ENCODE measurements at places on chromosomes 1 and 21.

DNA sequence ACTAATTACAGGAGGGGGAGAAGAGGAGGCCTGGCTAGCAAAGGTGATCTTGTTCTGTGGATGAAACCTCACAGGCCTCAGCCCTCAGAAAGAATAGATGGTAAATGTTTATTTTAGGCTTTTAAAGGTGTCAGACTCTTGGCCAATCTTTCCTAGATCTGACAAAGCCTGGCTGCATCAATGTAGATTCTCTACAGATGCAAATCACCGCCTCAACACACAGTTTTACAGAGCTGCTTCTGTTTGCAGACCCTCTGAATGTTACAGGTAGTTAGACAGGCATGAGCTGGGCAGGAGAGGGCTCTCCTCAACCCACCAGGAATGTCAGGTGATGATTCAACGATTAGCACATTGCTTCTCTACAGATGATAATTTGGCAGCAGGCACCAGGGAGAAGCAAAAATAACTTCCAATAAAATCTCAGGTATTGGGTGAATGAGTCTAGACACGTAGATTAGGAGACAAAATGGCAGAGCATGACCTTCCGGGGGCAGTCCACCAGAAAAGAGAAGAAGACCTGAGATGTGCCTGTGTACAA, 105.4 kb upstream of the VANGL1 start:
- no peak for DNase-seq

GRCh38 chr21:32413015-32413504, 554 bp downstream of the EVA1C start:
- DNase-seq = no peak

GRCh38 chr21:41170442-41170841, 2.5 kb downstream of the BACE2 start:
- DNase-seq = peak; percentile 49

- no peak for DNase-seq
These were observed 83.9 kb downstream of the ADAMTS1 start for GRCh38 chr21:26761174-26761915.

- DNase-seq = no peak
These were observed 9.5 kb downstream of the RSPH1 start for GRCh38 chr21:42486531-42486930.

GRCh38 chr1:151344291-151344690, 2.8 kb downstream of the RFX5 start:
- no peak for DNase-seq

GRCh38 chr1:112882271-112882744, 73.7 kb downstream of the SLC16A1 start:
- no peak for DNase-seq

GRCh38 chr1:170558731-170559130, 26.8 kb downstream of the GORAB start:
- no peak for DNase-seq

- DNase-seq = no peak
These were observed 448.6 kb downstream of the CAMTA1 start for GRCh38 chr1:7233646-7234470.

GRCh38 chr21:37865156-37865555, 51.1 kb downstream of the KCNJ6 start:
- DNase-seq = no peak
